ENCODE measurements at places on chromosomes 2 and 18.

- no peak for DNase-seq
Measured at GRCh38 chr18:38115201-38115600, 549.6 kb upstream of the CELF4 start.

GRCh38 chr2:230865766-230866755 is 1.3 kb downstream of the ITM2C start:
- DNase-seq: no peak

DNA sequence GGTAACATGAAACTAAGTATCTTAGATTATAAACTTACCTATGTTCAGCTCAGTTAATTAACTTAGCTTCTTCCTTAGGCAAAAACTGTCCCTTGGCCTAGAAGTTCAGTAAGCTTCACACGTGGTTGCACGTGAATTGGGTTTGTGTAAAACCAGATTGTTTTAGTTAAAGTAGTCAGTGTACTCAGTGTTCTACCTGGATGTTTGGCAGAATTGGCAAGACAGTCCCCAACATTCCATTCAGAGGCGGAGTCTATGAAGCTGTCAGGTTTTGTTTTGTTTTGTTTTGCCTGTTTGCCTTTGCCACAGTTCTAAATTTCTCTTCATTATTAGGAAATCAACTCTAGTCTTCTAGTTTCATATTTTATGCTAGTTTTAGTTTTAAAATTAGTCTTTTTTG is 105.3 kb upstream of the ZEB2 start:
- DNase-seq: no peak

GRCh38 chr2:234955971-234956509 is 4.2 kb downstream of the SH3BP4 start:
- no peak for DNase-seq

- no peak for DNase-seq
Measured at GRCh38 chr18:36758623-36759022, 70.2 kb downstream of the TPGS2 start.

DNA sequence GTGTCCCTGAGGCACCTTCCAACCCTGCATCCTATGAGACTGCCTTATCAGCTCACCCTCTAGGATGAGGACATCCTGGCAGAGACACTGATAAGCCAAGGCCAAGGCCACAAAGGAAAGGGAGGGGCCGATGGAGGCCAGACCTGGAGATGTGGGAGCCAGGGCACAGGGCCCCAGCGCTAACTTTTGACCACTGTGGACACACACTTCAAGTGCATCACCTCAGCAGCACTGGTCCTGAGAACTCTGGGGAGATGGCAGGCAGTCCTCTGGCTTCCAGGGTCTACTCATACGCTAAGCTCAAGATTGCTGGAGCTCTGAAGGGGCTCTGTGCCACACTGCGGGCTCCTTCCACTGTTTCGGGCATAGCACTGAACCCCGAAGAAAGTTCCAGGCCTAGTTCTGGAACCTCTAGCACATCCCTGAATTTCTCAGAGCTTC is 100.2 kb upstream of the ID2 start:
- DNase-seq: no peak

GRCh38 chr2:225569995-225570394 is 170.5 kb downstream of the NYAP2 start:
- no peak for DNase-seq

GRCh38 chr2:132615329-132616085 is 54.5 kb downstream of the LYPD1 start:
- no peak for DNase-seq

- no peak for DNase-seq
Measured at GRCh38 chr2:96161898-96162297, 16.7 kb upstream of the DUSP2 start.

- DNase-seq: no peak
Measured at GRCh38 chr2:30823452-30823851, 16.2 kb upstream of the CAPN13 start.

- DNase-seq: no peak
Measured at GRCh38 chr18:13568443-13569392, 157.6 kb downstream of the FAM210A start.

DNA sequence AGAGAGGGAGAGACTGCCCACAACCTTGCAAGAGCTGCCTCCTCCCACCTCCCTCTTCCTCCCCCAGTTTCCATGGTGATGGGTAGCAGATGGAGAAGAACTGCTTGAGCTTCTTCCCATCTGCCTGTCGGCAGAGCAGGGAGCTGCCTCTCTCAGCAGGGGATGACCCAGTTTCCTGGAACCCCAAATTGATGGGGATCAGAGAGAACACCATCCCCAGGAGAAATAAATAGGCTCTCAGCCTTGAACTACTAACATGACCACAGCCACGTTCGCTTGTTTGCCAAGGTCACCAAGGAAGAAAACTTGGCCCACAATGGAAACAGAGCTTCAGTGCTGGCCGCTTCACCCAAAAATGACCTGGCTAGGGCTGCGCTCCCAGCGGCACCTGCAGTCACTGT is 82.2 kb downstream of the ADD2 start:
- no peak for DNase-seq

DNA sequence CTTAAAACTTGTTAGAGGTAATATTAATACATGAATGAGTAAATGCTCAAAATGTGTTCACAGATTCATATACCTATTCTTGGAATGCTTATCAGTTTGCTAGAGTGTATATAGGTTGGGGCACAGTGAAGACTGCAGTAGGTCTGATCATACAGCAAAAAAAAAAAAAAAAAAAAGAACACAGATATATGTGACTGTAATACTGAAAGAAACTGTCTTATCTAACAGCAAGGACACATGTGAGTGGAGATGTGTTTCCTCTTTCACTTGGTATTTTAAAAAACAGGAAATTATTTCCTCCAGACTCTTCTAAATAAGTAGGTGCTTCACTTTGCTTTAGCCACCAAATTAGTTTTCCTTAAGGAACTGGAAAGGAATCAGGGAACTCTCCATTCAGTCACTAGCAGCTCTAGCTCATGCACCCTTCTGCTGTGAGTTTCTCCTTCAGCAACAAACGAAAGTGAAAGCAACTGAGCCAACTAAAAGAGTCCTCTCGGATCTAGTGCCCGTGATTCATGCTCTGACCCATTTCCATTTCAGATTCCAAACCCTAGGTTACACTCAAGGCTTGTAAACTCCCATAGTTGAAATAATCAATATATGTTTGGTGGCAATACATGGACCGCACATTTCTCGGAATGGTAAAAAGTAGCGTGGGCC is 98.5 kb downstream of the DSEL start:
- DNase-seq: no peak

GRCh38 chr2:195834836-195835235 is 177.8 kb downstream of the SLC39A10 start:
- DNase-seq: no peak

- no peak for DNase-seq
Measured at GRCh38 chr2:239339241-239339640, 61.6 kb downstream of the HDAC4 start.

GRCh38 chr2:218880859-218881594 is 375 bp downstream of the WNT10A start:
- no peak for DNase-seq

DNA sequence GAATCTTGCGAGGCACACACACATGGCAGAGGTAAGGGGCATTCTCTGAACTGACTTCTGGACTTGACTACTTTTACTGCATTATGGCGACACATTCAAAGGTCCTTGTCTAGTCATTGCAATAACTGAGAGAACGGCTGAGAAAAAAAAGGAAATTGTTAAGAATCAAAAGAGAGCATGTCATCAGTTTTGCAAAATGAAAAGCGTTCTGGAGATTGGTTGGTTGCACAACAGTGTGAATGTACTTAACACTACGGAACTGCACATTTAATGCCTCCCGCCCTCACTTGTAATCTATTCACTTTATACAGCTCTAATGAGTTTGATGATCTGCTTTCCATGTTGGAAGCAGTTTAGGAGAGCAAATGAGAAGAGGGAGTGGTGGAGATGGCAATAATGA is 68.5 kb upstream of the NFU1 start:
- no peak for DNase-seq

- DNase-seq: no peak
Measured at GRCh38 chr2:191013682-191013931, 364 bp downstream of the STAT1 start.

- no peak for DNase-seq
Measured at GRCh38 chr2:13114391-13114790, 397.7 kb downstream of the TRIB2 start.

GRCh38 chr2:41326851-41327250 is 721.0 kb upstream of the PKDCC start:
- no peak for DNase-seq

DNA sequence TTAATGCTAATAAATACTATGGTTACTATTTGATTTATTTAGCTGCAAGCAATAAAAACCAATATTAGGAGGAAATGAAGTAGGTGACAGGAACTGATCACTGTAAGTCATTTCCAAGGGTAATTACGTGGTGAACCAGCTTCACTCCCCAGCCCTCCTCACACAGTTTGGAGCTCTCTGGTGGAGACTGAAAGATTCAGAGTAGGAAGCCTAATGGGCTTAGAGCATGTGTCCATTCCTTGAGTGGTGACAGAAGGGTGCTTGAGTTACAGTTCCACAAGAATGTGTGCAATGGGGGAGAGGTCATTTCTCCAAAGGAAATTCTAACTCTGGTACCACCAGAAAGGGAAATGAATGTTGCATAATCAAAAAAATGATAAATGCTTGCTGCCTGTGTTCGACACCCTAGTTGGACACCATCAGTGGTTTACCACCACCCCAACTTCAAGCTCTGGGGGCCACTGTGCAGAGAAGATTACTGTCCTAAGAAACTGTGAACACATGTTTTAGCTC is 285.1 kb upstream of the MMADHC start:
- no peak for DNase-seq

DNA sequence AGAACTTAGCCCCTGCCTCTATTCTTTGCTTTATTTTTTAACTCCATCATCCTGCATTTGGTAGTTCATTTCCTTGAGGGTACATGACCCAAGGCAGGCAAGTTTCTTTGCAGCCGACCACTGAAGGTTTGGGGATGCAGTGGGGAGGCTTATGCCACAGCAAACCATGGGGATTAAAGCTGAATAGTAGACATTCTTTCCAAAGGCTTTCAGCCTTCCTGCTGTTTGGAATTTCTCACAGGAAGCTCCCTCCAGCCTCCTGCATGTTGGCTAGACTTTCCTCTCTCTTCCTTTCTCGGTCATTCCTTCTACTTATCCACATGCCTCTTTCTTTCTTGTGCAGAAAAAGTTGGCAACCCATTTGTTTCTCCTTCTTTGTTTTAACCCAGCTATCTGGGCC is 77.3 kb downstream of the SOCS6 start:
- DNase-seq: no peak

GRCh38 chr18:48679236-48679635 is 140.4 kb downstream of the CTIF start:
- DNase-seq: no peak

DNA sequence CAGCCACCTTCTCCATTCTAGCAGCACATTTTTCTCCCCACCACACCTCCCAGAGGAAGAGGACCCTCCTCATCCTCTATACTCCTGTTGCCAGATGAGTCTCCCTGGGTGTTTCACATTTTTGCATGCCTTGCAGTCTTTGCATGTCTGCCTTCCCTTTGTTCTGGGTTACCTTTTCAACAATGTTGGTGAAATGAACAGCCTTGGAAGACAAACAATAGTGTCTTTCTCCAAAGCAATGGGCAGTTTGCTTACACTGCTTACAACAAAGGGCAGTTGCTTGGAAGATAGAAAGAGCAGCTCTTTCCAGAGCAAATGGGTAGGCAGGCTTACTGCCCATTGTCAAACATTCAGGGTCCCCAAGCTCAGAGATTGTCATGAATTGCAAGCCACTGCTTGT is 14.5 kb upstream of the SEH1L start:
- no peak for DNase-seq

DNA sequence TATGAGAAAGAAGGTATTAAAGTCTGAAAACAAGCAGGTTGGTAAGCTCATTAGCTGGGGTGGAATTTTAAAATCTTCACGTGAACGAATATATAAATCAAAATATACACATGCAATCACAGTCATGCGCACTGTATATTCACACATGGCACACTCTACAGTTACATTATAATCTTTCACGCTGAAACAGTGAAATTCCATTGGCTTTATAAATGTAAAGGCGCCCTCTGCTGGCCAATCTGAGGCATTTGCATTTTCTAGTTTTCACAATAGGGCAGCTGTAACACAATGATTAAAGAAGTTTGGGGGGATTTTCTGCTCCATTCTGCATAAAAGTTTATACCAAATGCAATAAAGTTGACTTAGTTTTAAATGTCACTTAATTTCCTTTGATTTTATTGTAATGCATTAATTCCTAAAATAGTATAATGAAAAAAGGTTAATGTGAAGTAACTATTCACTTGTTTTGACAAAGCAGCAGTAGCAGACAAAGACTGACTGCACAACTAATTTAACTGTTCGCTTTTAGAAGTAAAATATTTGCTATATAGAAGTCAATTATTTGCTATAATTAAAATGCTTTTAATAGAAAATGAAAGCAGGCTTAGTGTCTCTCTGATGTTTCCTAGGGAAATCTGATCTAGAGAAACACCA is 17.2 kb downstream of the IFIH1 start:
- peak; percentile 27 for DNase-seq

DNA sequence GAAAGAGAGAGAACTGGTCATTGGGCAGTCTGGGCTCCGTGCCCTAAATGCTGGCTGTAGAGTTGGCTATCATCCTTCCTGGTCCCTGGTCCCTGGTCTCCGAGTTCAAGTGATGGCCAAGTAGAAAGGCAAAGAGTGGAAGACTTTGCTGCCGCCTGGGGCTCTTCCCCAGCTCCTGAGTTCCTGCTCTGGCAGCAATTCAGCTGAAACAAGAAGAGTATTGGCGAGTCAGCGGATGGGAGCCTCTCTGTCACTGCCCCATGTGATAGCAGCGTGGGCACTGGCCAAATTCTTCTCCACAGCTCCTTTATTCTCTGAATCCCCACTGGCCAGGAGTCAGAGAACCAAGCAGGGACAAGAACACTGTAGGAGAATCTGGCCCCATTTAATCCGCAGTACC is 351.0 kb upstream of the POU3F3 start:
- DNase-seq: no peak

DNA sequence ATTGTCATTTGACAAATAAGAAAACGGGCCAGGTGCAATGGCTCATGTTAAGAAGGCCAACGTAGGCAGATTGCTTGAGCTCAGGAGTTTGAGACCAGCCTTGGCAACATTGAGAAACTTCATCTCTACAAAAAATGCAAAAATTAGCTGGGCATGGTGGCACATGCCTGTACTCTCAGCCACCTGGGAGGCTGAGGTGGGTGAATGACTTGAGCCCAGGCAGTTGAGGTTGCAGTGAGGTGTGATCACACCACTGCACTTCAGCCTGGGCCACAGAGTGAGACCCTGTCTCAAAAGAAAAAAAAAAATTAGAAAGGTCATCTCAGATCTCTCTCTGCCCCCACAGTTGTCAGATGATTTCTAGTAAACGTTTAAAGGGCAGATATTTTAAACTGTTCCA is 4.4 kb downstream of the SESTD1 start:
- no peak for DNase-seq

DNA sequence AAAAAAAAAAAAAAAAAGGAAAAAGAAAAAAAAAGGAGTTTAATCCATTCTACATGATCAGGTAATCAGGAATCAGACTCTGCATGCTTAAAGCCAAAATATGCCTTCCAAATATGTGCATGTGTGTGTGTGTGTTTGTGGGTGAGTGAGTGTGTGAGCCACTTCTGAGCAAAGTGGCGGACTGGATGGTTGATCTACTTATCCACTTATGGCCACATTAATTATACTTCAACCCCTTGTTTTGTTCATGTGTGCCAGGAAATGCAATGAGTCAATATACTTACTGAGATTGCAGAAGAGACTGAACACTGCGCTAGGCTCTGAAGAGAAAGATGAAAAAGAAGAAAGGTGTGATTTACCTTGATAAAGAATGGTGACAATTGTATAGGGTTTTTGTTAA is 586.5 kb upstream of the NXPH2 start:
- no peak for DNase-seq

- no peak for DNase-seq
Measured at GRCh38 chr2:6639929-6640620, 225.6 kb downstream of the CMPK2 start.

Data from amniotic stem cell (primary cell).